Kidney glomerular epithelial cell (primary cell): ENCODE measurements at places on chromosomes 12 and 14.
A peak's percentile ranks its signal among the peaks of the same experiment; 100 is the strongest.

- DNase-seq, result peak; percentile 7
Observed at GRCh38 chr14:65910108-65910786, 497.7 kb downstream of the FUT8 start.

DNA sequence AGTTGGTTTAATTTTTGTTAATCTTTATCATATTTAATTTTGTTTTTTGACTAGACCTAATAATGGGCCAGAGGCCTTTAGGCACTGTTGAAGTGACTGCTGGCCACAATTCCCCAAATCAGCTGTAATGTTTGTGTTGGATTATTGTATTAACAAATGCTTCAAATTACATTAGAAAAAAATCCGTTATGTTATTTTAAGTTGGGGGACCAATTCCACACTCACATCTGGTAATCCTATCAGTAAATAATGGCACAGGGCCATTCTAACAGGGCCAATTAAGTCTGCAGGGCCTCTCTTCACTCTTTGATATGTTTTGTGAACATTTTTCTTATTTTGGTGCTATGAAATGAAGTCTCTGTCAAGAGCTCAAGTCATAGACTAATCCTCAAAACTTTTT, 39.6 kb downstream of the CHST11 start:
- DNase-seq, result no peak

DNA sequence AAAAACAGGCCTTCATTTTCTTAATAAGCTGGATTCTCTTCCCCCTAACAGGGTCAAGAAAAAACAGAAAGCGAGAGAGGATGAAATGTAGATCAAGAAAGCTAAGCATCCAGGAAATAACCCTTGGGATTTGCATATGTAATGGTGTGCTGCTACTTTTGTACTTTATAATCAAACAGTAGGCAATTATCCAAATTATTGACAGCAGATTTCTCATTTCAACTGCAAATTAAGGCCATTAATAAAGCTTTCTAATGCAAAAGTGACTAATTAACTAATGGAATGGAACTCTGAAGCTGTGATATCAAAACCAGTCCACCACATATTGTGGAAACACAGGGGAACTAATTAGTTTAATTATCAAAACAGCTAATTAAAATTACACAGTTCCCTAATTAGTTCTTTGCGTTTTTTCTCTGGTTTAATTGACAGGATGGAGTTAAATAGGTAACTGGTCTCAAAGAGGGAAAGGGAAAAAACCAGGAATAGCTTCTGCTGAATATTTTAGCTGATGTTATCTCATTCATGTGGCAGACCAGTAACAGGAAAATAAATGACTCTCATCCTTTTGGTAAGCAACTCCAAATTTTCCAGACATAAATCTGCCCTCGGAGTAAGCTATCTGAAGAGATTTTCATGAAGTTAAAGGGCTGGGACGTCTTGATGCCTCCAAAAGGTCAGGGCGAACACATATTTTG, 182.7 kb upstream of the LMO3 start:
- DNase-seq, result no peak

DNA sequence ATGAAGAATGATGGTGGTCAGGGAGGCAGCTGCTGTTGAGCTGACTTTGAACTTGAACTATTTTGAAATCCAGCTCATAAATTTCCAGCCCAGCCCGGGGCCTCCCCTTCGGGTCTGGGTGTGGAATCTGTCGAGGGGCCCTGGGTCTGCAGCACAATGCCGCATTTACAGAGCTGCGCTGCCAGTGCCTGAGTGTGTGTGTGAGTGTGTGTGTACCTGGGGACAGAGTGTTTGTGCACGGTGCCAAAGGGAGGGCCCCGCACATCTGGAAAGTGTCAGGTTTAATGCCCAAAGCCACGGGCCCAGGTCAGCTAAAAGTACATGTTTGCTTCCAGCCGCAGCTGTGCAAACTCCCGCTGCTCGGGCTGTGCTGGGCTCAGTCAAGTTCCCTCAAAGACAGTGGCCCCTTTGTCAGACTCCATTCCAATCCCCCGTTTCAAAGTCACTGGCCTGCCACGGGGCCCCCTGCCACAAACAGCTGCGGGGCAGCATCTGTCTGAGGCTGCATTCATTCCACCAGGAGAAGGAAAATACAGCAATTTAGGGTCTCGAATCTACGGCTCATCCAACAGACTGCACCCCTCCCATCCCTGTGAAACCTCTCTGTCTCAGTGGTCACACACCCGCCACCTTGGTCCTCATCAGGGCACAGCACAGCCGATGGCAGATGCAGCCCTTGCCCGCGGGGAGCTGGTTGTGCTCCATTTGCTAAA, 16.3 kb upstream of the RFLNA start:
- no peak for DNase-seq

GRCh38 chr12:98464190-98464589, 51.2 kb upstream of the TMPO start:
- no peak for DNase-seq

DNA sequence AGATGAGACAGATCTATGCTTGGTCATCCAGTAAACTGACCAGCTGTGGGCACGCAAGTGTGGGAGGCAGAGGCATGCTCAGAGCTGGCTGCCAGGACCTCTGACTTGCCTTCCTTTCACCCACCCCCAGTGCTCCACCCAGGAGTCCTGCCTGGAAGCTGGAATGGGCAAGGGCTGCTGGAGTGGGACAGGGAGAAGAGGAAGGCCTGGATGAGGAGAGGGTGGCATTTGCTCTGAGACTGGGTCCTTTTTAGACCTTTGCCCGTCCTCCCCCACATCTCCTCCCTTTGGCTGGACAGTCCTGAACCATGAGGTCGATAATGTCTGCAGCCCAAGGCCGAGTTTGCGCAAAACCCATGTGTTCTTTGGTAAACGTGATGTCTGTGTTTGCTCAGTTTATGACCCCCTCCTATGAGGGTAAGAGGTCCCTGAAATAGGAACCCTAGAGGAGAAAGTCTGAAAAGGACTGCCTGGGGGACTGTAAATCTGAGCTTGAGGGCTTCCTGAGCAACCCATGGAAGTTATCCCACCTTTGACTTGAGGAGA, 3.8 kb upstream of the INHBE start:
- DNase-seq, result no peak

DNA sequence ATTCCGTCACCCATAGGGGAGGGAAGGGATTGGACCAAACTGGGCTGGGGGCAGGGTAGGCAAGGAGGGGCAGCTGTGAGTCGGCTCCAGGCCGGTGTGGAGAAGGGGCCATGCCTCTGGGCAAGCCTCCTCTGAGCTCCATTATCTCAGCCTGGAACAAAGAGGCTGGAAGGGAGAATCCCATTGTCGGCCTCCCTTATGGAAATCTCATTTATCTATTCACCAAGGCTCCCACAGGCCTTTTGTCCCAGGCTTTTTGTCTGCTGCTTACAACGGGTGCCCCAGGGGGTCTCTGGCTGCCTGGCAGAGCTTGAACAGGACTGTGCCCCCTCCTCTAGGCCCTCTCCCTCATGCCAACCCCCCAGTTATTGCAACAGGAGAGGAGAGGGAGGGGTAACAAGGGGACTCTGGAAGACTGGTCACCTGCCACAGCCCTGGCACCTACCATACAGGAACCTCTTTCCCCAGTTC, 19.5 kb downstream of the FIGNL2 start:
- DNase-seq, result no peak

DNA sequence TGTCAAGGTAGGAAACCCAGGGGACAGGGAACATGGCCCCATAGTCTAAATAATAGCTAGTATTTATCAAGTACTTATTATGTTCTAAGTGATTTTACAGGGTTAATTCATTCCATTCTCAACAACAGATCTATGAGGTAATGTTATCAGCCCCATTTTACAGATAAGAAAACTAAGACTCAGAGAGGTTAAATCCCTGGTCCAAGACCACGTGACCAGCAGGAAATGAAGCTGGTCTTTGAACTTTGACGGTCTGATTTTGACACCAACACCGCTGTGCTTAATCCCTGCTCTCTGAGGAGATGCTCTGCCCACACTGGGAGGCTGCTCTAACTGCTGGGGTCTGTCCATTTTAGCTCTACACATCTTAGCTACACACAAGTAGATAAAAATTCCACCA, 253.5 kb downstream of the SPTSSA start:
- no peak for DNase-seq

GRCh38 chr12:94239332-94239993, 91.1 kb downstream of the PLXNC1 start:
- no peak for DNase-seq

DNA sequence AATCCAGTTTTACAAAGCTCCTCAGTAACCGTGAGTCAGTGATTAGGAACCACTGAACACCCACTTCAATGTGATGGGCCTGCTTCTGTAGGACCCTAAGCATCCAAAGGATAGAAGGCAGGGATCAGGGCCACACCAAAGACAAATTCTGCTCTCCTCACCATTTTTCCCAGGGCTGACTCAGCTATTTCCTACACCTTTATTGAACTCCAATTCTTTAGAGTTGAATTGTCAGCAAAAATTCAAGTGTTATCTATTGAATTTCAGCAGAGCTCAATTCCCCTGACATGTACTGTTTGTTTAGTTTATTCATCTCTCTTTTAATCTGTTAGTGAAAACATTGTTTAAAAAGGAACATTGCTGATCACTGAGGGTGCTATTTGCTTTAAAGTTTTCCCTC, 457.7 kb upstream of the TMPO start:
- DNase-seq, result no peak

- DNase-seq, result peak; percentile 96
Observed at GRCh38 chr12:62724947-62725451, 210.0 kb downstream of the PPM1H start.

GRCh38 chr14:68191567-68192321, 372.2 kb downstream of the RAD51B start:
- DNase-seq, result peak; percentile 99

DNA sequence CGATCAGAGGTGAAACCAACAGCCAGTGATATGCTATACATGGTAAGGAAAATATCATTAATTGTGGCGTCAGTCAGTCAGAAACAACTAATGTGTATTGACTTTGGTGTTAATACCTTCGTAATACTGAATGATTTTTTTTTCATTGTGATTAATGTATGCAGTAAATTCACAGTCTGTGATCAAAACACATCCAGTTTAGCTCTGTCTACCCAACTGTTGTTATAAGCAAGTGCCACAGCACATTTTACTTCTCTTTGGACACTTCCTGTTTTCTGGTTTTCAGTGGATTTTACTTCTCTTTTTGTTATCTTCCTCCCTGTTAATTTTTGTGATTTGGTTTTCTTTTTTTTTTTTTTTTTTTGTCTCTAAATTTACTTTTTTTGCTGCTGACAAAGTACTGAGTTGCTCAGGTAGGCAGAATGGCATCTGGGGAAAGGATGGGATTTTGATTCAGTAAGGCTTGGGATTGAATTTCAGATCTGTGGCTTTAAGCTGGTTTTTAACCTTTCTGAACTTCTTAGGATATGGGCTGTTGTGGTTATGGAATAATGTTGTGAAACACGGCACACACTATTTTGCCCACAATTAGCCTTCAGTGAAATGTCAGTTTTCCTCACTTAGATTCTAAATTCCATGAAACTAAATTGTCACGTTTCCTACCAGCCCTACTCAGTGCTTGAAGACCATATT, 604 bp downstream of the GLIPR1 start:
- DNase-seq, result no peak

DNA sequence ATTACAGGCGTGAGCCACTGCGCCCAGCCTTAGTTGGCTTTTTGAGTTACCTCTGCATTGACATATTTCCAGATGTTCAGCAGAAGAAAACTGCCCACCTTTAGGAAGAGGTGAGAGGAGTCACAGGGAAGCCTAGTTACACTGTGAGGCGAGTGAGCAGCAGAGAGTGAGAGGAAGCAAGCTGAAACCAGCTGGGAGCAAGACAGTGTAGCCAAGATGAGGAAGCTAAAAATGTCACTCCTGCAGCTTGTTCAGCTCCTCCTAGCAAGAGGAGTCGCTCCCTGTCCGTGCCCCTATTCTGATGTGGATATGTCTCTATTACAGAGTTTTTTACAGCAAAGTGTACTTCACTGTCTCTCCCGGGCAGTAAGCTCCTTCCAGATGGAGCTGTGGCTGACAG, 127.6 kb downstream of the GXYLT1 start:
- DNase-seq, result no peak

GRCh38 chr14:29846339-29847055, 81.2 kb downstream of the PRKD1 start:
- DNase-seq, result peak; percentile 92

DNA sequence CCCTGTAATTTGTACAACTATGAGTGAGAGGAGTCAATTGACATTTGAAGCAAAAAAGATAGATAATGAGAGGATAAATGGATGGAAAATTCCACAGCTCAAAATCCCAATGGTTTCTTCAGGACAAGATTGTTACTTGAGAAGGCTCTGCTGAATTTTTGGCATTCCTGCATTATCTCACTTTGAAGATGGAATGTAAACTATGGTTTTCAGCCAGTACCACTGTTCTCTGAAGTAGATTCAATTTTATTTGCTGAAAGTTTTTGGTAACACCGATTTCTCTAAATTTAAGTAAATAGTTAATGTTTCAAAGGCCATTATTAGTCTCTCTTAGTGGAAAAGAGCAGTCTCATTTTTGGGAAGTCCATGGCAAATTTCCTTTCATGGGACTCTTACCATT, 121.9 kb upstream of the SLC38A2 start:
- peak; percentile 13 for DNase-seq

GRCh38 chr12:65593239-65593701, 231.0 kb upstream of the HMGA2 start:
- no peak for DNase-seq

- no peak for DNase-seq
Observed at GRCh38 chr12:13195250-13195649, 1.3 kb upstream of the EMP1 start.

DNA sequence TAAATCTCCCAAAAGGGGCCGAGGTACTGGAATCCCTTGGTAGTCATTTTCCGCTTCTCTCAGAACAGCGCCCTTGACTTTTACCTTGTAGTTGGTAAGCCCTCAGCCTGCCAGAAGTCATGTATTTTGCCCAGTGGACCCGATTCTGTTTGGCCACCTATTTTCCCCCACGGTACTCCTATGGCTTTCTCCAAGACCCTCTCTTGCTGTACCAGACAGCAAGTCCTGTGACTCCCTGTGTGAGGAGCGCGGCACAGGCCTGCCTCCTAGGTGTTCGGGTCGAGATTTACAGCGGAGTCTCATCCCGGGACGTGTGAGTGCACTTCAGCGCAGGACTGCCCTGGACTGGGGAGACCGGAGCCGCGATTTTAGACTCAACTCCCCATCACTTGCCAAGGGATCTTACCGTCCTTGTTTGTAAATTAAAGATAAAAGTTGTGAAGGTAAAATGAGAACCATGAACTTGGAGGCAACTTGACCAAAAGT, 1.1 kb upstream of the MBD6 start:
- DNase-seq, result no peak
